T-helper 17 cell (primary cell): ENCODE measurements at places on chromosomes 2 and 18. TPM values are rescaled to one million over a fixed set of nuclear protein-coding genes. Genes with fewer than 3 reads are reported as not detected.

- DNase-seq: no peak
Observed at GRCh38 chr2:27485496-27485895, 4.0 kb downstream of the IFT172 start.

DNA sequence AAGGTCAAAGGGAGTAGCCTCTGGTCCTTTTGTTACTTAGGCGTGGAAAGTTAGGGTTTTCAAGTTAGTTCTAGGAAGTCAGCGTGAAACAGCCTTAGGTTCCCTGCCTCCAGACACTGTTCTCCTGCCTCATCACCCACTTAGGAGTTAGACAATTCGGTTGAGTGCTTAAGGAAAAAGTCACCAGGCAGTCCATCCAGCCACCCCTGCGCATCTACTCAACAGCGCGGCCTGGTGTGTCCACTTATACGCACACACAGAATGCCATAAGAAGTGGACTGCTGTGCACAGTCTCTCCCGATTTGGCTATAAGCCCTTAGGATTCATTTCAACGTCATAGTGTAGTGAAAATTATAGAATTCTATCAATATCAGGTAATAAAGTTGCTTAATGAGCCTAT lies 470.8 kb upstream of the TNP1 start:
- no peak for DNase-seq

GRCh38 chr2:126646026-126646425 lies 9.9 kb upstream of the GYPC start:
- DNase-seq: no peak

The FSHR gene
- total RNA-seq: not detected

DNA sequence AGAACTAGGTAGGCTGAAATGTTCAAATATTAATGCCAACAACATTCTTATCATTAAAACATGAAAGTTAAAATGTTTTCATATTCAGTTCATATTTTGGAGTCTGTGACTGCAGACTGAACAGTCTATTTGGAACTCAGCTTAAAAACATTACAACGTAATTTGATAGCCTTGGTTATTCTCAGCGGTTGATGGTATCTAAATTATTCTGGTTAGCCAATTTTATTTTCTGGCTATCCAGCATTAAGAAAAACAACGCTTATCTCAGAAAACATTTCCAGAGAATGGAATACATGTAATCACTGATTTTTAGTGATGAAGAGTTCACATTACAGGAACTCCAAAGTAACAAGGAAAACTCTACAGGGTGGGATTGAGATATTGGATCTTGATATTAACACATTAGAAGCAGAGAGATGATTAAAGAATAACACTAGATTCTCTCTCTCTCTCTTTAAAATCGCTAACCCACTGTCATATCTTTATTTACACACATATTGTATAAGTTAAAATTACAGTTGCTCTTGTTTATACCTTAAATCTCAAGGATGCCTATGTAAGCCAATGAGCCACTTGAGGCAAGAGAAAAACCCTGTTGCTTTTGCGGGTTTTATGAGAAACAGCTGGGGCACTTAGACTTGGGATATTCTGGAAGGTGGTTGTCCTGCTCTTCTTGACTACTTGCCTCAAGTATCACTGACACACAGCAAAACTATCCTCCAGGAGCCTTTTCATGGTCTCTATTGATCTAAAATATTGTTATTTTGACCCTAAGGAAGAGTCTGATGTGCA lies 84.9 kb downstream of the ICOS start:
- DNase-seq: no peak

The RTP5 gene
- total RNA-seq: 0.12 TPM

The FIGLA gene
- not detected for total RNA-seq

GRCh38 chr18:79355433-79356335 lies 40.0 kb upstream of the NFATC1 start:
- no peak for DNase-seq

- no peak for DNase-seq
Observed at GRCh38 chr2:212943351-212943750, 208.1 kb downstream of the IKZF2 start.

The TTC21B gene
- total RNA-seq: 20.8 TPM

The ALK gene
- total RNA-seq: not detected

The LAMA3 gene
- not detected for total RNA-seq

DNA sequence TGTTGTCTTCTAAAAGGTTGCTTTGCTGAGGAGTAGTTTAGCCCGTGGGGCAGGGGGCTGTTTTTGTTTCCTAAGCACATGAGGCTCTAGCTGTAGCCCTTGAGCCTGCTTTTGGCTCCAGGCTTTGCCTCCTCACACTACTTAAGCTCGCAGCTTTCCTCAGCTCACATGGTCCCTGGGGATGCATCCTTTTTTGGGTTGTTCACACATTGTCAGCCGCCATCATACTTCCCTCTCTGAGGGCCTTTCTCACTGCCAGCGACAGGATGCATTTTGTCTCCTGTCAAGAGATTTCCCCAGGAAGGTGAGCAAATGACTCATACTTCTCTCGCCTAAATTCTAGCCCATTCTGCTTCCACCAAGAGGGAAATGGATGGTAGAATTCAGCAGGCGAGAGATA lies 279.5 kb upstream of the PKDCC start:
- no peak for DNase-seq

DNA sequence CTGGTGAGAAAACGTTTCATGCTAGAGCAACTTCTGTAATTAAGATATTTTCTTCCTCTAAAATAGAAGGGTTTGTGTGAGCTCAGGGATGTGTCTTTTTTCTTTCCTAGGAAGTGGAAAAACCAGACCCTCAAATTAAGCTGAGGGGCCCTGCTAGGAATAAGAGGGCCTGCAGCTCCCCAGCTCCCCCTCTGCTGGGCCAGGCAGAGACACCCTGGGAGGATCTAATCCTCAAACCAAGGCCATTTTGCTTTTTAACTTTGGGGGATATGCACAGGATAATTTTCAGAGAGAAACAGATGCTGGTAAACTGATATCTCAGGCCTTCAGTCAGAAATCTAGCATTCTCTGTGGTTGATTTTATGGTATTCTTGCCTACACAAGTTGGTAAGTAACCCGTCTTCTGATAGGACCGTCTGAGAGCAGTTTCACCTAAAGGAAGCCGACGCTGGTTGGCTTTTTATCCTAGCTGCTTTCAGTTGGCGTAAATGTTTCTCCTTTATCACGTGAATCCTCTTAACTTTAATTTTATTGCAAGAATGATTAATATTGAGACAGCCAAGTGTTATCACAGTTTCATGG lies 34.8 kb downstream of the SNTG2 start:
- no peak for DNase-seq

- DNase-seq: no peak
Observed at GRCh38 chr2:65991381-65992197, 443.3 kb upstream of the MEIS1 start.

The CRYGD gene
- total RNA-seq: not detected

The ACMSD gene
- total RNA-seq: not detected

- no peak for DNase-seq
Observed at GRCh38 chr18:48100651-48101165, 170.2 kb upstream of the SMAD2 start.

The GNAL gene
- total RNA-seq: 0.10 TPM
